ENCODE measurements at places on chromosomes 5 and 9.

DNA sequence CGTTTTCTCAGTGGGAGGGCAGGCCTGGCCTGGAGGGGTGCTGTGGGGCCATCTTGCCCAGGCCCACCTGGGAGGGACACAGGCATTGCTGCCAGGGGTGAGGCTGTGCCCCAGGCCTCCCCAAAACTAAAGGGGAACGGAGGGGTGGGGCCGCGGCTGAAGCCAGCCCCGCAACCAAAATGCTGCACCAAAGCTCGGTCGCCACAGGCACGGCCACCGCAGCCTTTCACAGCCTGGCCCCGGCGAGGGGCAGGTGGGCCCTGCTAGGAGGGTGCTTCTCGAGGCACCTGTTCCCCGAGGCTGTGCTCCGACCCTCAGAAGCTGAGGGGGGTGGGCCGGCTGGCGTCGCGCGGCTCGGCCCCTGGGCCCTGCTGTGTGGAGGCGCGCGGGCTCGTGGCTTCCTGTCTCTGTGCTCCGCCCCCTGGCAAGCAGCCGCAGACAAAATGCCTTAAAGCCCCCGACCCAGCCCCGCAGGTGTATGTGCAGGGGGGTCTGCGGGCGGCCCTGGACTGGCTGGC is 57.6 kb downstream of the JAK2 start:
- no peak for DNase-seq

DNA sequence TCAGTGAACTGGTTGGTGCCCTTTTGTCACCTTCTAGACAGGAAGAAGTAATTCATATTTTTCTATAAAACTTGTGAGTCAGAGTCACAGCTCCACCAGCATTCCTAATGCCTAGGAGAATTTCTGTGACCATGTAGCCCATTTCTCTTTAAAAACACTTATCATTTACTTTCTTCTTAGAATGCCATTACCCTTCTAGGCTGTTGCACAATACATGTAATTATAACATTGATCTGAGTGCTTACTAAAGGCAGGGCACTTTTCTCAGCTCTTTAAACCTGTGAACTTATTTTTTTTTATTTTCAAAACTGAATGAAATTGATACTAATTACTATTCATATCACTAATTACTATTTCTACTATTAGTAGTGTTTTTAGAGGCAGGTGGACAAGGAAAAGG is 373.7 kb downstream of the TLE4 start:
- no peak for DNase-seq

GRCh38 chr5:56006094-56006493 is 11.3 kb upstream of the IL6ST start:
- no peak for DNase-seq

DNA sequence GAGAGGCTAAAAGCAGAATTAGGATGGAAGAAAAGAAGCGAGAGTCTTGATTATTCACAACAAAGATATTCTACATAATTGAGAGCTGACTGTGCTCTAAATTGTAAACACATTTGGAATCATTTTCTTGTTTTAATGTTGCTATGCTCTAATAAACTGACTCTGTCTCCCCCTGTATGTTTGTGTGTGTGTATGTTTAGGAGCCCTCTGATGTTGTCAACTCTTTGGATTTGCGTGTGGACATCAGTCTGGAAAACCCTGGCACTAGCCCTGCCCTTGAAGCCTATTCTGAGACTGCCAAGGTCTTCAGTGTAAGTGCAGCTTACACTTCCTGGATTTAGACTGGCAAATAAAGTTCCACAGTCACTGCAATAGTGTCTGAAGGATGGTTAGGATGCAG is 37.8 kb downstream of the MOCS2 start:
- DNase-seq: no peak

DNA sequence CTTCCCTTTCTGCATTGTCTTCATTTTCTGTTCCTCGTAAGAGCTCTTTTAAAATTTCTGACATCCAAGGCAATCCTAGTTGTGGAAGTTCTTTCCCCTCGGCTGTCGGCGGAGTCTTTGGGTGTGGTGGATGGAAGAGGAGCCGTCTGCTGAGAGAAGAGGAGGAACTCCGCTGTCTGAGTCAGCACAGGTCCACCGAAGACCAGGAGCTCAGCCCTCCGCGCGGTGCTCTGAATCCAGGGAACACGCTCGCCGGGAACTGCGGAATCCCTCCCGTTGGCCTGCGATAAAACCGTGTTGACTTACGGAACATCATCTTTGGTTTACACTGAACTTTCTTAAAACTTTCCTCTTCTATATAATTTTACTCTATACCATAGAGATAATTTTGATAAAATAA is 100.7 kb upstream of the IRX4 start:
- no peak for DNase-seq

DNA sequence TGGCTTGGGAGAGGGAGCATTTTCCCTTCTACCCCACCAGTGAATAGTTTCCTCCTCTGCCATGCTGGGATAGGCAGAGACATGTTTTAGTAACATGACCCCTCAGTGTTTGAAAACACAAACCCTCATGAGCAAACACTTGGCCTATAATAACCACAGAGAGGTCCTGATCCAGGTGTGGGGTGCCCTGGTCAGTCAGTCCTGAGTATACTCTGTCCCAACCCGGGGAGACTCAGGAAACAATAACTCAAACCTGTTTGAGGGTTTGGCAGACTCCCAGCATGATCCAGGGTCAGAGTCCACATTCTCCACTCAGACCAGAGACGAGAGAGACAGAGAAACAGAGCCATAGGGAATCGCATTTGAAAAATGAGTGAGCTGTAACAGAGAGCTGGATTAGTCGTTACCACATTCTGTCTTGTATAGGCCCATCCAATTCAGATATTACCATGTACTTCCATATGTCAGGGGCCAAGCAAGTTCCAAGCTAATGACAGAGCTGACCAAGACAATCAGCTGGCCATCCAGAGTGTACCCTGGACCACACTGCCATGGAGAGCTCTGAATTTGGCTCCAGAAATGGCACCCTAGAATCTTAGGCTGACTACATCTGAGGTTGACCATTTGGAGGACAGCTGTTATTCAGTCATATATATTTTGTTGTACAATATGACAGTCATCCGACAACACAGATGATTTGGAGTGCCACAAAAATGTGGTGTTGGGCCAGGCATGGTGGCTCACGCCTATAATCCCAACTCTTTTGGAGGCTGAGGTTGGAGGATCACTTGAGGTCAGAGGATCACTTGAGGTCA is 4.2 kb upstream of the CA9 start:
- no peak for DNase-seq

- DNase-seq: no peak
These were observed 14.4 kb upstream of the ZNF782 start for GRCh38 chr9:96868709-96869108.

DNA sequence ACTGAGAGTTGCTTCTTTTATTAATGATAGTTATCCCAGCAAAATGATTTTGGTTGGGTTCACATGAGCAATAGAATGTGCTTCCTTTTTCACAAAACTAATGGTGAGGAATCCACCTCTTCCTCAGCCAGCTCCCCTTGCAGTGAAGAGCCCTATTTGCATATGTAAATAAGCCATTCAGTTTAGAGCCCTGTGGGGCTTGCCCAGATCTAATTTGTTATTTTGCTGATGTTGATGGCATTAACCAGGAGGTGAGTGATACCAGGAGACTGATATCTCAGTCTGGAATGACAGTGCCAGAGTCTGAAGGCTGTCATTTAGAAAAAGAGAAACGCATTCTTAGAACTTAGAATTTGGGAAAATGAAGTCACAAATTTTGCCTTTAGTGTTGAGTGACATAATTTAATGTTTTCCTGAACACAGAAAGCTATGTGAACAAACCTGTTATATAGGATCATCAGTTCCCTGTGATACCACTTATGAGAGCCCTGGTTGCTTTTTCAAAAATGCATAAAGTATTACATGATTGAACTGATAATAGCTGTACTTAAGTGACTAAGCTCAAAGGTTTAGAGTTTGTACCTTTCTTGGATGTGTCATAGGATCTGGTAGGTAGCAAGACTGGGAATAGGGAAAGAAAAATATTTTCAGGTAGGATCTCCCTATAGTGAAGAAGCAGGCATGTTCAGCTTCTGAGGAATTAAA is 271.6 kb downstream of the MAST4 start:
- DNase-seq: no peak

DNA sequence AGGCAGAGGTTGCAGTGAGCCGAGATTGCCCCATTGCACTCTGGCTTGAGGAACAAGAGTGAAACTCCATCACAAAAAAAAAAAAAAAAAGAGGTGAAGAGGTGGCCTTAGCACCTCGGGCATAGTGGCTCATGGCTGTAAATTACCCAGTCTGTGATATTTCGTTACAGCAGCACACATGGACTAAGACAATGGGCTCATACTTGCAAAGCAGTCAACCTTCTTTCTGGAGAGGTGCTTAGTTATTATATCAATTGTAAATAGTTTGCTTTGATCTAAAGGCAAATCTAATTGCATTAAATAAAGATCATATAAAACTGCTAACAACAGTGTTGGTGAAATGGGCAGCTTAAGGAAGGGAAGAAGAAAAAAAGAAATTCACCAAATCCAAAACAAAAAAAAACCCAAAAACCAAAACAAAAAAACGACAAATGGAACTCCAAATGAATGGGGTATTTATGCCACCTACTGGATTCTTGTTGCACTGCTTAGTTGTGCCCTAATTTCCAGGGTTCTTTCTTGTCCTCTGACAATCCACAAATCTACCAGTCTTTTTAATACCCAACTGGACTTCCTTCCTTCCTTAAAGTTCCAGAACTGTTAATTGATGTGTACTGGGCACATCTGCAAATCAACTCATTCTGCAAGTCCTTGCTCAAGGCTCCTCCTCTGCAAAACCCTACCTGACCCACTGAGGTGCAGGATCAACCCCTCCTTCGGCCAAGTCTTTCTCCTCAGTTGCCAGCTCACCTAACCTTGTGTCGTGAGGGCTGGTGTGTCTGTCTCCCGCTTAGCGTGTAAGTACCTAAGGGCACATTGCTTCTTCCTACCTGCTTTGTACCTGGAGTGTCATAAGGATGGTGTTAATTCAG is 35.0 kb upstream of the DMRT1 start:
- peak; percentile 42 for DNase-seq

GRCh38 chr5:133794771-133795415 is 173.5 kb downstream of the C5orf15 start:
- DNase-seq: no peak

DNA sequence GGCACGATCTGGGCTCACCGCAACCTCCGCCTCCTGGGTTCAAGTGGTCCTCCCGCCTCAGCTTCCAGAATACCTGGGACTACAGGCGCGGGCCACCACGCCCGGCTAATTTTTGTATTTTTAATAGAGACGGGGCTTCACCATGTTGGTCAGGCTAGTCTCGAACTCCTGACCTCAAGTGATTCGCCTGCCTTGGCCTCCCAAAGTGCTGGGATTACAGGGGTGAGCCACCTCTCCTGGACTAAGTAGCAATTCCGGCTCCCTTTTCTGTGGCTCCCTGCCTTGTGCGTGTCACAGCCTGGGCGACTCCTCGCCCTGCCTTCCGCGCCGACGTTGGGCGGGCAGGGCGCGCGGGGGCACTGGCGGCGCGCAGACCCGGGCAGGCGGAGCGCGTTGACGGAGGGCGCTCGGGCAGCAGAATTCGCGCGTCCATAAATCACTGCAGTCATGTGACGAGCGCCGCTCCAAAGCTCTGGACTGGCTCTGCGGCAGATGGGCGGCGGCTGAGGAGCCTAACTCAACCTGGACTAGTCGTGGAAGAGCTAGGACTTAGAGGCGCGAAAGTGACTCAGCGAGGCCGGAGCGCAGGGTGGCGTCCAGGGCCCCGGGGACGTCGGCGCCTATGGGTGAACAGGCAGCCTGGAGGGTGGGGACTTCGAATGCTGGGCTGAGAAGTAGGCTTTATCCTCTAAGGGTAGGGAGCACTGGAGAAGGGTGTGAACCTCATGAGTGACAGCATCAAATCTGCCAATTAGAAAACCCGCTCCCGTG is 1.4 kb upstream of the CIZ1 start:
- no peak for DNase-seq

GRCh38 chr9:93116072-93116961 is 17.7 kb downstream of the NINJ1 start:
- no peak for DNase-seq

GRCh38 chr9:37575511-37575914 is 667 bp downstream of the FBXO10 start:
- DNase-seq: no peak

GRCh38 chr9:130634801-130635200 is 29.6 kb upstream of the PRDM12 start:
- DNase-seq: no peak

- DNase-seq: no peak
These were observed 34.8 kb downstream of the BOD1 start for GRCh38 chr5:173581408-173582215.

DNA sequence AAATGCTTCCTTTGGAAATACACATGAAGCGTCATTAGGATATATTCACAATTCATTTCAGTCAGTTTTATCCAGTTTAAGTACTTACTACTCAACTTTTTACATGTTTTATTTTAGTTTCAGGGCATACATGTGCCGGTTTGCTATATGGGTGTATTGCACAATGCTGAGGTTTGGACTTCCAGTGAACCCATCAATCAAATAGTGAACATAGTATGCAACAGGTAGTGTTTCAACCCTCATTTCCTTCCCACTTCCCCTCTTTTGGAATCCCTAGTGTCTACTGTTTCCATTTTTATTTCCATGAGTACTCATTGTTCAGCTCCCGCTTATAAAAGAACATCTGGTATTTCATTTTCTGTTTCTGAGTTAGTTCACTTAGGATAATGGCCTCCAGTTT is 74.7 kb downstream of the TMEM161B start:
- DNase-seq: no peak

DNA sequence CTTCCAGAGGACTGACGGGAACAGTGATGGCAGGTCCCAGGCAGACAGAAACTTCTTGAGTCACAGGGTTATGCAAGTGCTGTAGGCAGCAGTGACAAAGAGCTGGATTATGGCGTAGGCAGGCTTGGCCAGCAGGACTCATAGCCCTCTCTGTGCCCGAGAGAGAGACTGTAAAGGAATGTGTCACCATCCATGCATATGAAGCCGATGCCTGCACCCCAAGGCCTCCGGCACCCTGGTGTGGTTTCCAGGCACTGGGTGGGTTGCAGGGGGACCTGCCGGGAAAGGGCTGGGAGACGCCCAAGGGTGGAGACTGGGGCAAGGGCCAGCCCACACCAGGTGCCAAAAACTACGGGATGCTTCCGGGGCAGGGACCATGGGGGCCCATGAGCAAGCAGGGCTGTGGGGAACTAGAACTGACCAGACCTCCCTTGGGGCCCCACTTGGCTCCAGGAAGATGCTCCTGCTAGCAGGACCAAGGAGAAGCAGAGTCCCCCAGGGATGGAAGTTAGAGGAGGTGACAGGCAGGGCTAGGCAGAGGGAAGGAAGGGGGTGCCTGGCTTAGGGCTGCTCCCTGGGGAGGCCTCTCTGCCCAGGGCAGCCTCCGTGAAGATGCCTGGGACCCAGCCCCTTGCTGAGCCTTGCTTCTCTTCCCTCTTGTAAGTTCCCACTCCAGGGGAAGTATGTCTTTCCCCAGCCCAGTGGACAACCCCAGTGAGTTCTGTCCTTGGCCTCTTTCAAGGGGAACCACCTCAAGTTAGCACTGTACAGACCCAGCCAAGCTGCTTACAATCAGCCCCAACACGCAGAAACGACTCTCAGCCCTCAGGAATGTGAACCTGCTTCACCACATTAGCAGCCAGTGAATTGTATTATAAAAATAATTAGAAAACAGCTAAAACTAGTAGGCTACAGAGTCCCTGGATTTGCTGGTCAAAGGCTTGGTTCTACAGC is 10.5 kb upstream of the IPPK start:
- no peak for DNase-seq

- no peak for DNase-seq
These were observed 67.4 kb upstream of the TBC1D9B start for GRCh38 chr5:179974946-179975712.

GRCh38 chr5:26148569-26149107 is 889.7 kb downstream of the CDH9 start:
- DNase-seq: no peak

GRCh38 chr9:118324706-118325105 is 620.5 kb downstream of the TLR4 start:
- no peak for DNase-seq

- DNase-seq: no peak
These were observed 235.3 kb downstream of the GABRB2 start for GRCh38 chr5:161311146-161311708.

All from glomerular endothelial cell (primary cell).